ENCODE measurements at places on chromosomes 4 and X.

DNA sequence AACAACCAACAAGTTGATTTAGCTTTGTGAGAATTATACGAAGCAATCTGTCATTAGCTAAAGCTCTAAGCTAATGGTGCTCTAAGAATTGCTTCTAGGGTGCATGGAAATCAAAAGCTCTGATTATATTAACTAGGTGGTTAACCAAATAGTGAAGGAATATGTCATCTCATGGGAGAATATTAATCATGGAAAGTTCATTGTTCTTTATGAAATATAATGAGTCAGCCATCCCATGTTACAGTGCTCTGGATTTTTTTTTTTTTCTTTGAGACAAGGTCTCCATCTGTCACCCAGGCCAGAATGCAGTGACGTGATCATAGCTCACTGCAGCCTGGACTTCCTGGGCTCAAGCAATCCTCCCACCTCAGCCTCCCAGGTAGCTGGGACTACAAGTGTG is 10.5 kb downstream of the DCAF8L2 start:
- DNase-seq: no peak

DNA sequence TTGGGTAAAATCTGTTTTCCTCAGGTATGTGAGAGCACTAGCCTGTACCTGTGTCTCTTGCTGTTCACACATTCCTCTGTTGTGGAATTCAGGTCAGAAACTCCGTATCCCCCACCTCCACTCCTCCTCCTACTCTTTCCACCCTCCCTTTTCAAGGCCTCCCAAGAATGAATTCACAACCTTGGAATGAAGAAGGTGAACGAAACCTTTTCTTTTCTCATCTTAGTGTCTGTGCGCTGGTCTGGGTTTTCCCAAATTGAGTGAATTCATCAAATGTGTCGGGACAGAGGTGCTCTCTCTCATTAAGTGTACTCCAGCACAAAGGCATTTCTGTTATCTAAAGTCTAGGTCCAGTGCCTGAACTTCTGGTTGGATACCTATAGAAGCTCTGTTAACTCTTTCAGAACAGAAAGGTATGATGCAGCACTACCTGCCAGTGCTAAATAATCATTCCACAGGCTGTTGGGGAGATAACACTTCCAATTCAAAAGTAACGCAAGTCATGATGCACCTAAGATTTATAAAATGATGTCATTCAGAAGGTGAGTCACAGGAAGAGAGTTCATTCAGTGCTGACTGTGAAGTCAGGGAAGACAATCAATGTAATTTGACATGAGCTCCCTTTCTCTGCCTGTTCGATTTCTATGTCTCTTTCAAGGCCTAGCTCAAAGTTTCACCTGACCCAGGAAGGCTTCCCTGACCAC is 41.9 kb downstream of the COL4A6 start:
- no peak for DNase-seq

- no peak for DNase-seq
Observed at GRCh38 chr4:34973650-34974312, 1270.5 kb downstream of the ARAP2 start.

GRCh38 chr4:182878633-182879495 is 38.3 kb downstream of the DCTD start:
- DNase-seq: no peak

- DNase-seq: no peak
Observed at GRCh38 chr4:113783701-113784100, 22.2 kb upstream of the CAMK2D start.

- no peak for DNase-seq
Observed at GRCh38 chrX:115533485-115533884, 27.5 kb upstream of the PLS3 start.

GRCh38 chr4:84481860-84482245 is 17.2 kb downstream of the NKX6-1 start:
- no peak for DNase-seq

DNA sequence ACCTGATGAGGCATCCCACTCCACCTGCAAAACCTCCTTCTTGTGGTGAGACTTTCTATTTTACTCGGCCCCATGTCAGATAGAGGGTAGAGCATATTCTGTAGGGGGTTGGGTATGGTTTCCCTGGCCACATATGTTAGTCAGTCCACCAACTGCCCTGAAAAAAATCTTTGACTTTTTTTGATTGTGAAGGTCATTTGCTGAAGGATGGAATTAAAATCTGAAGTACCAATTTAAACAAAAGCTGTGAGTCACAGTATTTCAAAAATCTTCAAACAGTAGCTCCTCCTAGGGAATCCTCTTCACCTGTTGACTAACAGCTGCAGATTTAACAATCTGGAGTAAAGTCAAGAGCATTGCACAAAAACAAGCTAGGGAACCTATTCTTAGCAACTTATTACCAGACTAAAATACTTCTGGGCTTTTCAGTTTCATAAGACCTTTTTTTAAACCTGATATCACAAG is 8.0 kb upstream of the CCDC110 start:
- DNase-seq: no peak

DNA sequence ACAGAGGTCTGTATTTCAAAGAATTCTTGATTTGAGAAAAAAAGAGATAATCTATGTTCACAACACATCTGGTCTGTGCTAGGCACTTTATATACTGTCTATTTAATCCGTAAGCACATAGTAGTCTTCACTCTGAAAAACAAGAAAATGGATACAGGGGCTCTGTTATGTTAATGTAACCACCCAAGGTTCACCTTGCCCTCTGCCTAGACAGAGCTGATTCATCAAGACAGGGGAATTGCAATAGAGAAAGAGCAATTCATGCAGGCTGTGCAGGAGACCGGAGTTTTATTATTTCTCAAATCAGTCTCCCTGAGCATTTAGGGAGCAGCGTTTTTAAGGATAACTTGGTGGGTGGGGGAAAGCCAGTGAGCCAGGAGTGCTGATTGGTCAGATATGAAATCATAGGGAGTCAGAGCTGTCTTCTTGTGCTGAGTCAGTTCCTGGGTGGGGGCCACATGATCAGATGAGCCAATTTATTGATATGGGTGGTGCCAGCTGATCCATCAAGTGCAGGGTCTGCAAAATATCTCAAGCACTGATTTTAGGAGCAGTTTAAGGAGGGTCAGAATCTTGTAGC is 92.9 kb upstream of the TNIP3 start:
- no peak for DNase-seq

DNA sequence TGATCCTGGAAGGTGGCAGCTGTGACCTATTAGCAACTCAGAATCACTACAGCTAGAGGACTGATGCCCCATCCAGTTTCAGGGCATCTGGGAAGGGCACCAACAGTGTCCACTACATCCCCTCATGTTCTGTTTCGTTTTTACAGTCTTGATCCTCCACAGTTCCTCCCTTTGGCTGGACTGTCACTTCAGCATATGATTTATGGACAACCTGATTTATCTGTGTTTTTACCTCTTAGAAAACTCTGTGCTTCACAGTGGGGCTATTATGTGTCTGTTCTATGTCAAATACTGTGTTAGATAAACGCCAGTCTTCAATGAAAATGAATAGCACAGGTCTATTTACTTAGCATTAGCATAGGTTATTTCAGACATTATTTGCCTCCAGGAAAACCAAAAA is 63.1 kb upstream of the GRPR start:
- DNase-seq: no peak

- DNase-seq: peak; percentile 45
Observed at GRCh38 chr4:184653650-184654049, 4.1 kb downstream of the PRIMPOL start.

DNA sequence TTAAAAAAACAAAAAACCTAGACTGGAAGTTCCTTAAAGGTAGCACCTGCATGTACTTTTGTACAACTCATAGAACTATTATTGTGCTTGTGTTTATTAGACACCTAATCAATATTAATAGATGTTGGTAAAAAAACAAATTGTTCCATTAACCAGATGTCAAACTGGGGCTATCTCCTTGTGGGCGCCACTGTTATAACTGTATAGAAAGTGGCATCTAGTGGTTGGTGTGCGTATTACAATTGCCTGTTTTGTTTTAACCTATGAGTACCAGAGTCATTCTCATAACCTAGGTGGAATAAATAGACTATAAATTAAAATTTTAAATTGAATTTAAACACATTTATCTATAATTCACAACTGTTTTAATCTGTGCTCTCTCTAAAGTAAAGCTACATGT is 97.4 kb downstream of the COL4A5 start:
- peak; percentile 1 for DNase-seq

- DNase-seq: no peak
Observed at GRCh38 chrX:68870357-68870756, 41.5 kb downstream of the EFNB1 start.

GRCh38 chrX:44997888-44998287 is 124.9 kb downstream of the KDM6A start:
- DNase-seq: no peak

GRCh38 chrX:536616-537015 is 94.0 kb upstream of the SHOX start:
- DNase-seq: no peak

DNA sequence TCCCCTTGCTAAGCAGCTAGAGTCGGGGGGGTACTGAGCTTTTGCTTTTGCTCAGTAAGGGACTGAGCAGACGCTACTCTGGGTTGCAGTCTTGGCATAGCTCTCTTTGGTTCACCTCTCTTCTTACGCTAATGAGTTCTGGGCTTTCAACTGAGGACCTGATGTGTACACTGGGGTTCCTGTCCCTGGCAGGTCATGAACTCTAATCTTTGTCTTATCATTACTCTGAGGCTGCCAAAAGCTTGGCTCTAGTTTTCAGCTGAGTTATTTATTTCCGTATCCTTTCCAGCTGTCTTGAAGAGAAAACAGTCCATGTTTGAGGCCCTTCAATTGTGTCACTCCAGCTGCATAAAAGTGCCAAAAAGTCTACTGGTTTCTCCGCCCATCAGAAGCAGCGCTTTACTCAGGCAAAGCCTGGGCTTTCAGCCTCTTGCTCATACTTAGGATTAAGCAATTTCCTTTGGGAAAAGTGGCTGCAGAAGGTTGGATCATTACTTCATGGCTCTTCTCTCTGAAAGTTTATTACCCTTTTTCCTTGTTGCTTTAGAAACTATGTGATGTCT is 121.0 kb upstream of the STOX2 start:
- peak; percentile 46 for DNase-seq

DNA sequence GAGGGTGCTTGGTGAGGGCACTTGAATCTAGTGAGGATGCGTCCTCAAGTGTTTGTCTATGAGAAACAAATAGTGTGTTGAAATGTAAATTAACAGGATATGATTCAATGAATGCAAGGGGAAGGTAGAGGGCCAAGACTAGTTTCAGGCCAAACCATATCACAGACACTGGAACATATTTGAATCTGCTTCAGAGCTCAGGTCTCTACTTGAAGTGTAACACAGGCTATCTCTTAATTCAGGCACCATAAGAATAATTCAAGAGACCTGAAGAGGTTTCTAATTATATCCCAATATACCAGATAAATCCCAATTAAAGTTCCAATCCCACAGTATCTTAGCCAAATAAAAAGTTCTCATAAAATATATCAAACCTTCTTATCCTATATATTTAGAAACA is 146.5 kb upstream of the INTU start:
- no peak for DNase-seq

DNA sequence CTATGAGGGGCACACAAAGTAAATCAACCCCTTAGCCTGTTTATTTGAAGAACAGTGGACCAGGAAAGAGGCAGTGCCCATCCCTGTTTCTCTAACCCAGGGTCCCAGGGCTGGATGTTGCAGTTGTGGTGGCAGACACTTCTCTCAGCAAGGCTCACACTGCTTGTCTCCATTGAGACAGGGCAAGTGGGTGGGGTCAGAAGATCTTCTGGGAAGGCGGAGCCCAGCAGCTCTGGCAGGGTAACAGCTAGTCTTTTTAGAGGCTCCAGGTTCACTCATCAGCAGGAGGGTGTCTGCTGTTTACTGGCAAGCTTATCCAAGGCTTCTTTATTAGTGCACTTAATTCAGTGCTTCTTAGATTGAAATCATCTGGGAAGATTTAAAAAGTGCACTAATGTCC is 659.8 kb upstream of the DIPK2B start:
- no peak for DNase-seq

DNA sequence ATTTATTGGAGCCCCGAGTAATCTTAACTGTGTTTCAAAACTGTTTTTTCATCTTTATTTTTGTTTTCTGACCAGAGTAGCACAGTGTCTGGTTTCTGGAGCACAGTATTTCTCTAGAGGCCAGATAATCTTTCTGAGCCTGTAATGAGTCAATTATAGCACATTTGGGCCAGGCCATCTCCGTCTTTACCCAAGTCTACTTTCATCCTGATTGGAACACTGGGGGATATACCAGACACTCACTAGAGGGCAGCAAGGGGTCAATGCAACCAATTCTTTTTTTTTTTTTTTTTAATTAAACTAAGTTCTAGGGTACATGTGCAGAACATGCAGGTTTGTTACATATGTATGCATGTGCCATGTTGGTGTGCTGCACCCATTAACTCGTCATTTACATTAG is 282.0 kb downstream of the ARHGAP24 start:
- no peak for DNase-seq

- no peak for DNase-seq
Observed at GRCh38 chr4:43253541-43253940, 361.0 kb downstream of the GRXCR1 start.

DNA sequence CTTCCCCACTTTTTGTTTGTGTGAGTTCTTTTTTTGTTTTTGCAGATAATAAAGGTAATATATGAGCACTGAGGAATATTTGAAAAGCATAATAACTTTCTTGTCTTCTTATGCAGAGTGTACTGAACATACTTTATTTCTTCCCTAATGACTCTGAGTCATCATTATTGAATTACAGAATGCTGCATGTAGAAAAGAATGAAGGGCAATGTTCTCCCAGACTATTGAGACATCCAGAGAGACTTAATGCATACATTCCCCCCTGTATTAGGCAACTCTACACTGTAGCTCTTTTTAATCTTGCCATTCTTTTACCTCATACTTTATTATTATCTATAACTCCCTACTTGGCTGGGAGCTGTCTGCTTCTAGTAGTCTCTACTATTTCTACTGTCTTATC is 240.5 kb upstream of the ANKRD50 start:
- no peak for DNase-seq

DNA sequence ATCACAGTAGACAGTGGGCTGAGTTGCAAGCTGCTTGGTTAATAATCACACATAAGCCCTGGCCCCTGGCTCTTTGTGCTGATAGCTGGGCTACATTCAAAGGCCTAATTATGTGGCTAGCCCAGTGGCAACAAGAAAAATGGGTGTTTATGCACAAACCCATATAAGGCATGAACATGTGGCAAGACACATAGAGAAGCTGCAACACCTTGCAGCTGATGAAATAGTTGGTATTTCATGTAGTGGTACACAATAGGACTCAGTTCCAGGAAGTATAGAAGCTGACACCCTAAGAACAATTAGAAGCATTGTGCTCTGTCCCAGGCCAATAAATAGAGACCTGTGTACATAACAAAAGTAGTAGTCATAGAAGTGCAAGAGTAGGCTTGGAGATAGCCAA is 14.6 kb upstream of the ZNF630 start:
- no peak for DNase-seq
